ENCODE measurements at places on chromosomes 12 and 14. TPM values are rescaled to one million over a fixed set of nuclear protein-coding genes. Genes with fewer than 3 reads are reported as not detected.

Gene TOGARAM1
- 5.9 TPM for total RNA-seq

Gene KCNH5
- not detected for total RNA-seq

Gene PRB2
- not detected for total RNA-seq

Gene AQP2
- total RNA-seq, result not detected

Gene ACVR1B
- total RNA-seq, result 0.28 TPM

Gene PDE3A
- total RNA-seq, result 2.2 TPM

Gene CLEC6A
- total RNA-seq, result not detected

Gene ATXN3
- total RNA-seq, result 20.2 TPM

Gene ADAMTS20
- not detected for total RNA-seq

Gene HOXC9
- not detected for total RNA-seq

Gene FOXA1
- total RNA-seq, result 0.61 TPM

Gene SYNDIG1L
- not detected for total RNA-seq

Gene CMTM5
- not detected for total RNA-seq

Gene ACRBP
- 1.8 TPM for total RNA-seq

Gene PTGES3
- 263 TPM for total RNA-seq

Gene FIGNL2
- total RNA-seq, result not detected

Gene FGF23
- total RNA-seq, result not detected

Gene GUCY2C
- total RNA-seq, result 0.08 TPM

Gene OR6C6
- total RNA-seq, result not detected

Gene KLHL33
- total RNA-seq, result 0.08 TPM

Gene RILPL2
- total RNA-seq, result 18.7 TPM
